KG1 (cell line): ENCODE measurements at places on chromosomes 12 and 14.

DNA sequence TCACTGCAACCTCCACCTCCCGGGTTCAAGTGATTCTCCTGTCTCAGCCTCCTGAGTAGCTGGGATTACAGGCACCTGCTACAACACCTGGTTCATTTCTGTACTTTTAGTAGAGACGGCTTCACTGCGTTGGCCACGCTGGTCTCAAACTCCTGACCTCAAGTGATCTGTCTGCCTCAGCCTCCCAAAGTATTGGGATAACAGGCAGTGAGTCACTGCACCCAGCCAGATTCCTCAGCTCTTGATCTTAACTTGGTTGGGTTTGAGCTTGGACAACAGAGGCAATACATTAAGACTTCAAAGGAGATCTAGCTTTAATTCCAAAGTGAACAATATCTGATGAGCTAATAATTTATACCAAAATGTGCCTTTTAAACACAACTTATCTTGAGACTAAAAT is 5.6 kb downstream of the DAZAP2 start:
- DNase-seq: no peak

- no peak for DNase-seq
Observed at GRCh38 chr12:94329366-94329765, 130.3 kb downstream of the CEP83 start.

DNA sequence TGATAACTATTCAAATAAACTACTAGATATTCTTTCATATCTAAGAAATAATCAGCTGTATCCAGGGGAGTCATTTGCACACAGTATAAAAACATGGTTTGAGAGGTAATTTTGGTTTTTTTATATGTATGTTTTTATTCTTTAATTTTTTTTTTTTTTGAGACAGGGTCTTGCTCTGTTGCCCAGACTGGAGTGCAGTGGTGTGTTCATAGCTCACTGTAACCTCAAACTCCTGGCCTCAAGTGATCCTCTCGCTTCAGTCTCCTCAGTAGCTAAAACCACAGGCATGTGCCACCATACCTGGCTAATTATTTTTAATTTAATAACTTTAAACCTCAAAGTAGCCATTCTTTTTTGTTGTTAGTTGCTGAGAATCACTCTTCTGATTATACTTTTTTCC is 1.8 kb downstream of the PRORP start:
- DNase-seq: no peak

DNA sequence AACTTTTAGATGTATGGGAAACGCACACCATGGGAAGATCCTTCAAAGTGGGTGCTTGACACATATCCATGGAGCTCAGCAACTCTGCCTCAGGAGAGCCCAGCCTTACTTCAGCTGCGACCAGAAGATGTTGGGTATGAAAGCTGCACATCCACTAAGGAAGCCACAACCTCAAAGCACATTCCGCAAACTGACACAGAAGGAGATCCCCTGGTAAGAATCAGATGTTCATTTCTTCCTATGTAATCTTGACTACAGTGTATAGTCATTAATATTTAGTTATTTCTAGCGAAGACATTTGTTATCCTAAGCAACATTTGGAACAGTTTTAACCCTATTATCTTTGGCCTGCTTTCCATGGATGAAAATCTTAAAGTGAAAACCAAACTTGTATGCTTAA is 374.2 kb downstream of the NAV3 start:
- no peak for DNase-seq

GRCh38 chr14:61602003-61602732 is 93.1 kb upstream of the HIF1A start:
- DNase-seq: no peak

DNA sequence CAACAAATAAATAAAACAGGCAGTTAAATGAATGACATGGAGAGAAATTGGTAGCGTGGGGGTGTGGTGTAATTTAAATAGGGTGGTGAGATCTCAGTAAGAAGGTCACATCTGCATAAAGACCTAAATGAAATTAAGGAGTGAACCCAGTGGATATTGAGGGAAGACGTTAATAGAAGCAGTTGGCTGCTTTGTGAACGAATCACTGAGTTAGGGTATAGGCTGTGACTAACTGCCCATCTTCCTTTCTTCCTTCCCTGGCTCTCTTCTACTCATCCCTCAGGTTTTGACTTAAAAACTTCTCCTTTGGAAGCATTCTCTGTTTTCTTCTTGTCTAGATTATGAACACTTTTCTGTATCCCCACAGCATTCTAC is 64.7 kb downstream of the BTG1 start:
- no peak for DNase-seq

GRCh38 chr12:110345176-110345661 is 58.3 kb downstream of the ANAPC7 start:
- no peak for DNase-seq

DNA sequence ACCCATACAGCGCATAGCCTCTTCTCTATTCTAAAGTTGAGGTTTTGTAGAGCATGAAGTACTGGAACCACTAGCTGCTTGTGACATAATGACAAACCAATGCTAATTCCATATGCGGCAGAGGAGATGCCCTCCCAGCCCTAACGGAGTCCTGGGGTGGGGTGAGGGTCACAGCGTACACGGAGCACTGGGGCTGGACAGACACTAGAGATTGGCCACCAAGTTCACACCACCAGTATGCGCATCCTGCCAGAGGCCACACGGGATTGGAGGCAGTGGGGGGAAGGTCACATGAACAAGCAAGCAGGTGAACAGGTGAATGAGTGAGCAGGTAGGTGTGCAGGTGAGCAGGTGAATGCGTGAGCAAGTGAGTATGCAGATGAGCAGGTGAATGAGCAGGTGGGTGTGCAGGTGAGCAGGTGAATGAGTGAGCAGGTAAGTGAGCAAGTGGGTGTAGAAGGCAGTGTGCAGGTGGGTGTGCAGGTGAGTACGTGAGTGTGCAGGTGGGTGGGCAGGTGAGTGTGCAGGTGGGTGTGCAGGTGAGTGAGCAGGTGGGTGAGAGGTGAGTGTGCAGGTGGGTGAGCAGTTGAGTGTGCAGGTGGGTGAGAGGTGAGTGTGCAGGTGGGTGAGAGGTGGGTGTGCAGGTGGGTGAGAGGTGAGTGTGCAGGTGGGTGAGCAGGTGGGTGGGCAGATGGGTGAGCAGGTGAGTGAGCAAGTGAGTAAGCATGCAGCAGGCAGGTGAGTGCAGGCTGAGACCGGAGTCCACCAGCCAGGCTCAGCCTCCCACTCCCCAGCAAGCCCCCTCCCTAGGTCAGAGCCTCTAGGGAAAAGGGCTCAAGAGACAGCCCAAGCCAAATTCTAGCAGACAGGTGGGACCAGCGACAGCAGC is 52.7 kb downstream of the CCDC85C start:
- no peak for DNase-seq

GRCh38 chr12:52201451-52201839 is 9.6 kb upstream of the KRT80 start:
- no peak for DNase-seq

DNA sequence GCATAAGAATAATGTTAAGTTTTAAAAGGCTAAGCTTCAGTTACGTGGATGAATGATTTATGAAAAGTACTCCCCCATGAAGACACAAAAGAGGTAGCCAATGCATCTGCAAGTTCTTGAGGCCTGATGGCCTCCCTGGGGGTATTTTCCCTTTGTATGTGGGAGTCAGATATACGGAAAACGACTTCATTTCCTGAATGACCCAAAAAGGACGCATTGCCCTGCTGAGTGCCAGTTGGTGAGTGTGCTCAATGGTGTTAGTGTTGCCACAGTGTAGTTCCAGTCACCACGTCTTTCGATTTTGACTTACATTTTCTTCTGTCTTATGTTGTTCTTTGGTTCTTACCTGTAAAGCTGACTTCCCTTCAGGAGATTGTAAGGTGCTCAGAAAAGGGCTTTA is 8.0 kb downstream of the ETV6 start:
- DNase-seq: no peak

DNA sequence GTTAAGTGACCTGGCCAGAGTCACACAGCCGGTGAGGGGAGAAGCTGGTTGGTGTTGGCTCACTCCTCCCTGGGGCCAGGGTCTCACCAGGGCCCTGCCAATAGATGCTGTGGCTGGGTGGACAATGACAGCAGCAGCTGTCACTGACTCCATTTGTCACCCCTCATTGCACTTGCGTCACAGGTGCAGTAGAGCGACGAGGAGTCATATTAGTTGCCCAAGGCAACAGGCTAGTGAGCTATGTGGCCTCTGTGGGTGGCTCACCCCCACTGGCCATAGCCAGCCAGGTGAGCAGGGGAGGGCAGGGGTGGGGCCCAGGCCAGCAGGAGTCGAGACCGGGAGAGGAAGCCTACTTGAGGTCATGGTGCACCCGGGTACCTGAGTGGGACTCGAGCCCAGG is 9.7 kb downstream of the SLC25A47 start:
- DNase-seq: no peak

- no peak for DNase-seq
Observed at GRCh38 chr12:13505636-13506035, 309.1 kb downstream of the EMP1 start.

- no peak for DNase-seq
Observed at GRCh38 chr14:24068711-24069410, 2.5 kb upstream of the CPNE6 start.

GRCh38 chr14:33930439-33930838 is 20.4 kb downstream of the EGLN3 start:
- DNase-seq: no peak
